ENCODE measurements at places on chromosomes 3 and 15.

- no peak for DNase-seq
Measured at GRCh38 chr3:17423786-17424536, 318.5 kb downstream of the TBC1D5 start.

GRCh38 chr3:57927916-57928315 is 80.3 kb upstream of the FLNB start:
- DNase-seq = no peak

DNA sequence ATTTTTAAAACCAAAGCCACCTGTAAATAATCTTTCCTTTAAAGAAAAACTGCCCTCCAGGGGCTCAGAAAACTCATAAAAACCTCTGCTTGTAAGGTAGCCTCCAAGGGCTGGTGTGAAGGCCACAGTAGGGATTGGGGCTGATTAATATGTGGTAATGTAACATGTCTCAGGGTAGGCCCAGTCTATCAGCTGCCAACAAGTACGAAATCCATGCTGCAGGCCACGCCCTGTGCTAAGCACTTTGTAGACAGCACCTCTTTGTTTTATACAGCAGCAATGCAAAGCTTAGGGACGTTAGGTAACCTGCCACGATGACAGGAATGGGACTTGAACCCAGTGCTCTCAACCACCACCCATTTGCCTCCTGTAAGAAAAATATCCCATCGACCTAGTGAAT is 65.6 kb upstream of the PRICKLE2 start:
- DNase-seq = no peak

GRCh38 chr3:144375088-144375487 is 403.5 kb downstream of the DIPK2A start:
- no peak for DNase-seq

- no peak for DNase-seq
Measured at GRCh38 chr3:129598000-129598381, 8.5 kb downstream of the PLXND1 start.

- DNase-seq = no peak
Measured at GRCh38 chr3:45100981-45101407, 45.2 kb downstream of the CDCP1 start.

GRCh38 chr15:74978503-74978902 is 16.9 kb upstream of the SCAMP5 start:
- DNase-seq = no peak

- no peak for DNase-seq
Measured at GRCh38 chr3:49717959-49718857, 1.3 kb downstream of the AMIGO3 start.

- no peak for DNase-seq
Measured at GRCh38 chr15:70140543-70141375, 43.0 kb upstream of the TLE3 start.

DNA sequence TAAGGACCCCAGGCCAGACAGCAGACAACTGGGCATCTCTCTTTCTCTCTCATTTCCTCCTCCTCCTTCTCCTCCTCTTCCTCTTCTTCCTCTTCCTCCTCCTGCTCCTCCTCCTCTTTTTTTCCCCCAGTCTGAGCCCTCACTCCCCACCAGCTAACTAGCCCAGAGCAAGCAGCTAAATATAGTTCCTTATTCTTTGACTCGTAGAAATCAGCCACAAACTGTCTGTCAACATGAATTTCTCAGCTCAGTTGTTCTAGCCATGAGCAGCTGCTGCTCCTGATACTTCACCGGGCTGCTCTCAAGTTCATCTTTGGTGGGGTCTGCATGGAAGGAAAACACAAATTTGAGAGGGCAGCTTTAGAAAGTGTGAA is 19.2 kb upstream of the LOXL1 start:
- DNase-seq = no peak

- DNase-seq = no peak
Measured at GRCh38 chr3:179449636-179450035, 1.6 kb downstream of the GNB4 start.

DNA sequence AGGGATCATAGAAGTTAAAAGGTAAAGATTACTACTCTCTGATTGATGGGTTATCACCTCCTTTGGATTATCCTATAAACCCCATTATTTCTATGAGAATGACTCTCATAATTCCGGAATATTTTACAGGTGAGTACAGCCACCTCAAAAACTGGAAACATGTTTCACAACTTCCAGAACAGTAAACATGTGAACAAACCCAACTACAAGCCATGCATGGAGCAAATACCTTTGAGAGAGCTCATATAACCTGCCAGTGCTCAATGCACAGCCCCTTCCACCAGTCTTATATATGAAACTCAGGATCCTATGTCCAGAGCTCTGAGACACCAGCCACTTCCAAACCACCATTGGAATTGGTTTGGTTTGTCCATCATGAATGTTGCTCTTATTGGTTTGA is 208.0 kb downstream of the MECOM start:
- DNase-seq = no peak

DNA sequence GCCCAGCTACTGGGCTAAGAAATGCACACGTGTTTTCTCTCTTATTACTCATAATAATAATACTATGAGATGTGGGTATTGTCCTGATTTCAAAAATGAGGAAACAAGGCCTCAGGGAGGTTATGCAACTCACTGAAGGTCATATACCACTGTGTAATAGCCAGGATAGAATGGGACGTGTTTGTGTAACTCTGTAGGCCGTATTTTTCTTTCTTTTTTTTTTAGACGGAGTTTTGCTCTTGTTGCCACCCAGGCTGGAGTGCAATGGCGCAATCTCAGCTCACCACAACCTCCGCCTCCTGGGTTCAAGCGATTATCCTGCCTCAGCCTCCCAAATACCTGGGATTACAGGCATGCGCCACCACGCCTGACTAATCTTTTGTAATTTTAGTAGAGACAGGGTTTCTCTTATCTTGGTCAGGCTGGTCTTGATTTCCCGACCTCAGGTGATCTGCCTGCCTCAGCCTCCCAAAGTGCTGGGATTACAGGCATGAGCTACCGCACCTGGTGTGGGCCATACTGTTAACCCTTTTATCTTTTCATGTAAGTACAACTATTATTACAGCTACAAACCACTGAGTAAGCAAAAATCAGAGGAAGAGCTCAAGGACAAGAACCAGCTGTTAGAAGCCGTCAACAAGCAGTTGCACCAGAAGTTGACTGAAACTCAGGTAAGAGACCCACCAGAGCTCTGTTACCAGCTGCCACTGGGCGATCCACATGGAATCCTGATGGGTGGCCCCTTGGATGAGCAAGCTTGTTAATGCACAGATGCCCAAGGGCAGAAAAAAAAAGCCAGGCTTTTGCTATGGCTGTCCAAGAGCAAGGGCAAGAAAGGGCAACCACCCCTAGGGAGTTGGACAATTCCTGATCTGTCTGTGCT is 6.7 kb downstream of the KNSTRN start:
- no peak for DNase-seq

DNA sequence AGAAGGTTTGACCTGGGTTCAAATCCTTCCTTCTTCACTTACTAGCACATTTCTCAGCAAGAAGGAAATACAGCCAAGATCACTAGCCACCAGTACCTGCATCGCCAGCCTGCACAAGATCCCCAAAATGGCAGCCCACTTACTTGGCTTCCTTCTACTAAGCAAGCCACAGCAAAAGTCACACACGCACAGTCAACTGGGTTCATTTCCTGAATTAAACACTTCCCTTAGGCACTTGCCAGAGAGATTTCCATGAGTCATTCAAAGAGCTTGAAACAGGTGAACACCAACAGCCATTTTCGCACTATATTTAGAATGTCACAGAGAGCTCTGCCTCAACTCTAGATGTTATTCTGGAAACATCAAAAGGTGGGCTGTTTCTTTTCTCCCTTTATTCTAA is 42.6 kb downstream of the MGLL start:
- DNase-seq = no peak

GRCh38 chr15:32870240-32871033 is 152.6 kb downstream of the GREM1 start:
- no peak for DNase-seq

- DNase-seq = no peak
Measured at GRCh38 chr15:81258455-81258854, 61.8 kb downstream of the IL16 start.

DNA sequence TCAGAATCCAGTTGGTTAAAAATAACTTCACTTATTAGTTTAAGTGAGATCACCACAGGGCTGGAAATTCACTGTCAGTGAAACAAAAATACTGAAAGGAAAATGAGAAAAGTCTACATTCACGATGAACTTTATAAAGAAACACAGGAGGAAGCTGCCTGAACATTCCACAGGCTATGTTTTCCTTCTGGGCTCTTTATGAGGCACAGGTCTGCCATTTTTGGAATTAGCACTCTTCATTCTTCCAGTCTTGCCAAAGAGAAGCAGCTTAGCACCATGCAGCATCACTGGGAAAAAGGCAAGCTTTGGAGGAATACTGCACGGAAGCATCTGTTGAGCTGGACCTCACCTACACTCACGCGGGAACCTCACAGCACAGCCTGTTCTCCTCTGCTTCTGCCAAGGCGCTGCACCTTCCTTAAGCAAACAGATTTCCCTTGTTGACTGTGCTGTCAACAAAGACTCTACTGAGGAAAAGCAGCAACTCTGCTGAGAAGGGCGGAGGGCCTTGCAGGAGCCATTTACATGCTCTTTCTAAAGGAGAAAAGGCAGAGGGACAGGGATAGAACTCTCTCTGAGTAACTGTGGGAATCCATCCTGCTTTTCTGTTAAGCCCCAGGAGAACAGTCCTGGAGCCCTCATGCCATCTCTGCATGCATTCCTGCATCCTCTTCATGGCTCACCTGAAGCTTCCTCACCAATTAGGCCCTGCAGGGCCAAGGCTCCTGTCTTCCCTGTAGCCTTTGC is 15.7 kb downstream of the SUSD5 start:
- no peak for DNase-seq

GRCh38 chr3:49803465-49804140 is 542 bp downstream of the INKA1 start:
- no peak for DNase-seq

DNA sequence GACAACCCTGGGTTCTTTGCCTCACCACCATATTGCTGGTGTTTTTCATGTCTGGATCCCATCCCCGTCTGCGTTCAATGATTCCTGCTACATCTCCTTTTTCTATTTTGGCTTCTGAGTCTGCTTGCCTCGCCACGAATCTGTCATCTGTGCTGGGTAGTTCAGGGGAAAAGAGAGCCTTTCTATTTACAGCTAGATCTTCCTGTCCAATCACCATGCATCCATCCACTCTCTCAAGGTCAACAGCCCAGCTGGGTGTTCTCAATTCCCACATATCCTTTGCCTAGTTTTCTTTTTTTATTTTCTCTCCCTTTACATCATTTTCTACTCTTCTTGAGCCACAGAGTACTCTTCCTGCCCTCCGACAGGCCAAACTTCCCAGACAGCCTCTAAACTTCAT is 104.8 kb upstream of the RAD18 start:
- no peak for DNase-seq

GRCh38 chr3:55434789-55435188 is 52.3 kb downstream of the WNT5A start:
- no peak for DNase-seq

DNA sequence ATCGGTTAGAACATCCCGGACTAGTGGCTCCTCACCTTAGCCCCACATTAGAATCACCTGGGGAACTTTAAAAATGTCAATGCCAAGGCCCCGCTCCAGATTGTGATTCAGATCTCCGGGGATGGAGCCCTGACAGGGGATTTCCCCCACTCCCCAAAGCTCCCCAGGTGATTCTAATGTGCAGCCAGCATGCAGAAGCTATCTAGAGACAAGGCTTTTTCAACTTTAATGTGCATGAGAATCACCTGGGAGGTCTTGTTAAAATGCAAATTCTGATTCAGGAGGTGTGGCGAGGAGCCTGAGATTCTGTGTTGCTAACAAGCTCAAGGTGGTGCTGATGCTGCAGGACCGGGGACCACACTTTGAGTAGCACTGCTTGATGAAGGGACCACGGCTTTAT is 156.7 kb downstream of the RAB11A start:
- no peak for DNase-seq

Data from caudate nucleus (tissue), 63 donors.